ENCODE measurements at places on chromosomes 7 and 10.

DNA sequence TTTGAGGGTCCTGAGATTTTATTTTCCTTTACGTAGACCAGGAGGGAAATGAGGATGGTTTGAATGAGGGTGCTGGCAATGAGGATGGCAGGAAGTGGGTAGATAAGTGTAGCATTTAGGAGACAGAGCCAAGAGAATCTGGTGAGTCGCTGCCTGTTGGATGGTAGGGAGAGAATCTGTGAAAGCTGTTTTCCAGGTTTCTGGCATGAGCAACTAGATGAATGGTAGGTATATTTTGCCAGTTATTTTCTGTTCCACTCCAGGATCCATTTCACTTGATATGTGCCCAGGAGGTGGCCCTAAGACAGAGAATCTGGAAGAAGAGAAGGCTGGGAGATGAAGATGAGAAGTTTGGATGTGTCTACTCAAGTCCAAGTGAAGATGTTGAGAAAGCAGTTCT lies 63.3 kb upstream of the VIPR2 start:
- DNase-seq: no peak

GRCh38 chr10:16381083-16381482 lies 55.7 kb upstream of the PTER start:
- DNase-seq: no peak

DNA sequence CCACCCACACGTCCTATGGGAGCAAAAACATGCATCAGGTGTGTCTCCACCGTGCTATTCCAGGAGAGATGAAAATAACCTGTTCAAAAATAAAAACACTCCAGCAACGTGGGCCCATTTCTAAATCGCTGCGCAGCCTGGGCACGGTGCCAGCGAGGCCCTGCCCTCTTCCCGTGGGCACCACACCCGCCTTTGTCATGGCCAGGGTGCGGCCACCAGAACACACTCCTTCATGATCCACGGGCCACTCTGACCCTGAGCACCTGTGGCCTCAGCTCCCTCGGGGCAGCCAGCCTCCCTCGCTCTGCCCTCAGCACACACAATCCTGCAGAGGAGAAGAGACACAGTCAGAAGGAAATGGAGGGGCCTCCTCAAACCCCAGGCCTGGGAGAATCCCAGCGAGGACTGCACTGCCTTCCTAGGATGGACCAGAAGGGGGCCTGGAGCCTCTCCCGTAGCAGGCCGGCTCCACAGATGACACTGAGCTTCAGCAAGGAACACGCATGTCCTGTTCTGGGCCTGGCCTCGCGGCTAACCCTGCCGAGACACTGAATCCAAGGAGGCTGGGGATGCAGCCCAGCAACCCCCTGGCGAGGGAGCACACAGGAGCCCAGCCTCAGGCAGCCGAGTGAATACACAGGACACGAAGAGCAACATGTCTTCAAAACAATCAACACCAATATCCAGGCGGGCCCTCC lies 169.0 kb downstream of the MAD1L1 start:
- DNase-seq: no peak

- no peak for DNase-seq
Measured at GRCh38 chr7:25389489-25390106, 161.3 kb upstream of the NPVF start.

GRCh38 chr7:95066737-95067530 lies 159.5 kb downstream of the PPP1R9A start:
- no peak for DNase-seq

DNA sequence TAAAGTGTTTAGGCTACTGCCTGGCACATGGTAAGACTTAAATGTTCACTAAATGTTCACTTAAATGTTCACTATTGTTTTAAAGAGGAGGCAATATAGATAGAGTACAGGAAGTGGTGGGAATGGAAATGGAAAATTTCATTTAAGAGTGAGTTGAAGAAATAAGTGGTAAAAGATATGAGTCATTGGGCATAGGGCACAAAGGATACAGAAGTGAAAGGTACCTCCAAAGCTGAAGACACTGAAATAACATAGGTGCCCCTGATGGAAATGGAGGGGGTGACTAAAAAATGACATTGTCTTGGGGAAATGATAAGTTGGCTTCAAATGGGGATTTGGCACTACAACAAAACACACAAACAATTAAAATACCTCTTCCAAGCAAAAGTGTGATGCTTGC lies 5.2 kb upstream of the FRA10AC1 start:
- no peak for DNase-seq

DNA sequence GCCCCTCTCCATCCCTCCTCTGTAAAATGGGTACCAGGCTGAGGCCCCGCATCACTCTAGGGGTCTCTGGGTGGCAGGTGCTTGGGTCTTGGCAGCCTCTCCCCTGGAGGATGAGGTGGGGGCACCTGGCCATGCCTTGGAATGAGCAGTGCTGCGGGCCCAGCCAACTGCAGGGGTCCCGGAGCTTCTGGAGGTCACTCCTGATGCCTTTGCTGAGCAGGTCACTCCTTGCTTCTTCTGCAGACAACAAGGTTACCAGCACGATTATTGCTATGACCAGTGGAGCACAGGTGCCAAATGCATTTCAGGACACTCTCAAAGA lies 22.4 kb upstream of the ZNF488 start:
- DNase-seq: no peak

DNA sequence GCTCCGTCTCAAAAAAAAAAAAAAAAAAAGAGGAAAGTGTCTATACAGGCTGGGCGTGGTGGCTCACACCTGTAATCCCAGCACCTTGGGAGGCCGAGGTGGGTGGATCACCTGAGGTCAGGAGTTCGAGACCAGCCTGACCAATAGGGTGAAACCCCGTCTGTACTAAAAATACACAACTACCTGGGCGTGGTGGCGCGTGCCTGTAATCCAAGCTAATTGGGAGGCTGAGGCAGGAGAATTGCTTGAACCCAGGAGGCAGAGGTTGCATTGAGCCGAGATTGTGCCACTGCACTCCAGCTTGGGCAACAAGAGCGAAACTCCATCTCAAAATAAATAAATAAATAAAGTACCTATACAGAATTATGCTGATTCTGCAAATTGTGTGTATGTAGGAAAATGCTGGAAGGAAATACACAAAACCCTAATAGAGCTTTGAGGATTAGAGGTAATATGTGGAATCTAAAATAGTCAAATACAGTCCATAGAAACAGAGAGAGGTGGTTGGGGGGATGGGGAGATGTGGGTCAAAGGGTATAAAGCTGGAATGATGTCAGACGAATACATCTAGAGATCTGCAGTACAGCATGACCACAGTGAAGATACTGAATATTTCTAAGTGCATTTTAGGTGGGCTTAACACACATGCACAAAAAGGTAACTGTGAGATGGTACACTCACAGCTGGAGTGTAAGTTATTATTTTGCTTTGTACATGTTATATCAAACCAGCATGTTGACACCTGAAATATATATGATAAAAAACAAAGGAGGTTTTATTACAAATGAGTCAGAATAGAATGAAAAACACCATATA lies 174.5 kb upstream of the KLF14 start:
- no peak for DNase-seq

DNA sequence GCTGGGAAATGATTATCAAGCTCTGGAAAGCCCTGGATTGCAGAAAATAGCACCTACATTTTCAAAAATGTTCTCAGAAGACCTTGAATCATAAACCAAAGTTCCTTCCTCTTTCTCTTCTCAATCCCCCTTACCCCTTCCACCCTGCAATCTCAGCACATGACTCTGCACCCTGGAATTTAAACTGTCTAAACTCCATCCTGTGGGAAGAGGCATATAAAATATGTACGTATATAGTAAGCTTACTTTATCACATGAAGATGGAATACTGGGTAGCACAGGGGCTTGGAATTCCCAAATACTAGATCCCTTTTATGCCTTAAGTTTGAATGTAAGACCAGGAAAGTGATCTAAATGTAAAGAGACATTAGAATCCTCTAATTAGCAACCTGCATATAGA lies 7.7 kb downstream of the AGMO start:
- DNase-seq: no peak

DNA sequence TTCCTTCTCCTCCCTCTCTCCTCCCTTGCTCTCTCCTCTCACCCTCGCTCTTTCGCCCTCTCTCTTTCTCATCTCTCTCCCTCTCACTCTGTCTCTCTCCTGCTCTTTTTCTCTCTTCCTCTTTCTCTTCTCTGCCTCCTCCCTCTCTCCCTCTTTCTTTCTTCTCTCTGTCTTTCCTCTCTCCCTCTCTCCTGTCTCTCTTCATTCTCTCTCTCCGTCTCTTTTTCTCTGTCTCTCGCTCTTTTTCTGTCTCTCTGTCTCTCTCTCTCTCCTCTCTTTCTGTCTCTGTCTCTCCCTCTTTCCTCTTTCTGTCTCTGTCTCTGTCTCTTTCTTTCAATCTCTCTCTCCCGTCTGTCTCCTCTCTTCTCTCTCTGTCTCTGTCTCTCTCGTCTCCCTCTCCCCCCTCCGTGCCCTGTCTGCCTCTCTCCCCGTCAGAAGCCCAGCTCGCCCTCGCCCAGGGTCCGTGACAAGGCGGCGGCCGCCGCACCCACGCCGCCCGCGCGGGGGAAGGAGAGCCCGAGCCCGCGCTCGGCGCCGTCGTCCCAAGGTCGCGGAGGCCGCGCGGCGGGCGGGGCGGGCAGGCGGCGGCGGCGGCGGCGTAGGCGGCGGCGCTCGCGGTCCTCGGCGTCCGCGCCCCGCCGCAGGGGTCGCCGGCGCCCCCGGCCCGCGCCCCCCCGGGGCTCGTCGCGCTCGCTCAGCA lies 21.3 kb upstream of the HSPB1 start:
- no peak for DNase-seq

DNA sequence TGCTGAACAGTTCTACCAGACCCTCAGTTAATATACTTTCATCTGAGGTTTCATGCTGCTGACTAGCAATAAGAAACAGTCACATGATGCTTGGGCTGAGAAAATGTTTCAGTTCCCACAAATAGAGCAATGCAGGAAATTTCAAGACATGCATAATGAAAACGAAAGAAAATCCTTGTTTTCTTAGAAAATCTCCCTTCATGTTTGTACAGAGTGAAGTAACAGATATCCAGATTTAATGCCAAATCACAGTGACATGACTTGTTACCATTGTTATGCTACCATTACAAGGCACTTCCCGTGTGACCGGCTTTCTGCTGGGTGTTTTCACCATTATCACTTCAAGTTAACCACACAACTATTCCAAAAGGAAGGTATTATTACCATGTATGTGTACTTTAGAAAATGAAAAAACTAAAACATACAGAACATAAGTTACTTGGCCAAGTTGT lies 121.7 kb downstream of the DOCK4 start:
- DNase-seq: no peak

- DNase-seq: no peak
Measured at GRCh38 chr7:22361795-22362194, 4.8 kb upstream of the RAPGEF5 start.

- no peak for DNase-seq
Measured at GRCh38 chr7:36605261-36606051, 118.8 kb downstream of the AOAH start.
